Naive thymus-derived CD4-positive, alpha-beta T cell (primary cell): ENCODE measurements at places on chromosomes 3 and 15.

- no peak for DNase-seq
Measured at GRCh38 chr15:25767356-25768151, 95.6 kb downstream of the ATP10A start.

DNA sequence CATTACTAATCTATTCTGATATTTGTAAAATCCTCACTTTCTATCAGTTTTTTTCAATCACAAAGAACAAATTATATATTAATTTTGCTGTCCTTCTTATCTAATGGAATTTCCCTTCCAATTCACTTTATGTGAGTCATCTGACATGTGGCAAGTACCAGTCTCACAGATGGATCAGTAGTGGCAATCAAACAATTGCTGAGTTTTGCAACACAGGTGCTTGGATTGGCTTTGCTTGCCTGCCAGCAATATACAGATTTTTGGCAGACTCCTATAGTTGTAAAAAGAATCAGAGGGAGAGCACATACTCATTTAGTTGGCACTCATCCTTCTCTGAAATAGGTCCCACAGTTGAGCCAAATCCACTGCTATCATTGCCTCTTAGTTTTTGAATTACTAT is 83.7 kb downstream of the BCHE start:
- no peak for DNase-seq

DNA sequence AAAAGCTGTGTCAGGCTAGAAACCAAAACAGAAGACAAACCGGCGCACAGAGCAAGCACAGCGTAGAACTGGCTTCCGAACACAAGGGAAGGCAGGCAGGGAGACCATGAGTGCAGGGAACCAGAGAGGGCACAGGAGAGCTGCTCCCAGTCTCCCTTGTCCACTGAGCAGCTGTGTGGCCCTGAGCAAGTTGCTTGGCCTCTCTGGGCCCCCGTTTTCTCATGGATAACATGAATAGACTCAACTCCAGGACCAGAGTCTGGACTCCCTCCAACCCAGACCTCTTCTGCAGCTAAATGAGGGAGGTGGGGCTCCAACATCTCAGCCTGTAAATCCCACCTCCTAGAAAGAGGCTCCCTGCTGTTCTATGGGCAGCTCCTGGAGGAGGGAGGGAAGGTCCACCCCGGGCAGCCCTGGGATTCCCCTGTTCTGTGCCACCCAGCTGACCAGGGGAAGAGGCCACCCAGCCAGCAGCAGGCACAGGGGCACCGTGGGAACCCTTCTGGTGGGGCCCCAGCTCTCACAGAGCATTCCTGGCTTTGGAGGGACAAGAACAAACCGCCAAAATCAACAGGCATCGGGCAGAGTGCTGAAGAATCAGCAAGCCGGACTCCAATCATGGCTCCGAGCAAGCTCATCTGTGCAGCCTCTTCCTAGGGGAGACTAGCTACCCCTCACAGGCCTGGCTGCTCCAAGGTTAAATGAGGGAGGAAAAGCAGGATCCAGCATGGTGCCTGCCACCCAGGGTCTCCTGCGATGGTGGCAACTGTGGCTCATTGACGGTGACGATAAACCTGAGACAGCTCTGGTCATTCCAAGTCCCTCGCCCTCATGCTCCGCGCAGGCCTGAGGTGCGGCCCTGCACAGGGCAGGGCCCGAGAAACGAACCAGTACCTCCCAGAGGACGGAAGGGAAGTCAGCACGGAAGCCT is 15.1 kb downstream of the XXYLT1 start:
- DNase-seq: no peak

DNA sequence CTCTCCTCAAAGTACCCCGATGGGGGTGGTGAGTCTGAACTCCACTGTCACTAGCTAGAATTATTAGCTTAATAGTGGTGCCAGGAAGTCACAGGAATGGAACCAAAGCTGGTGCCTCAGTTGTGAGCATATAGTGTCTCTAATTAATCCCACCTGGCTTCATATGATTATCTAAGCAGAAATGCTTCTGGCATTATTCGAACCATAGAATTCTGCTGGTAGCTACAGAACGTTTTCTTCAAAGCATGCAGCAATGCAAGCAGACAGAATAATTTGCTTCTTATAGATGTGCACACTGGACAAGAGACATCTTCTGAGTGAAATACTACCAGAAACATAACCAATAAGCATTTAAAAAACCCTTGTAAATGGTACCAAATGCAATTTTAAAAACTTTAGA is 160.9 kb downstream of the IMPG2 start:
- DNase-seq: no peak

DNA sequence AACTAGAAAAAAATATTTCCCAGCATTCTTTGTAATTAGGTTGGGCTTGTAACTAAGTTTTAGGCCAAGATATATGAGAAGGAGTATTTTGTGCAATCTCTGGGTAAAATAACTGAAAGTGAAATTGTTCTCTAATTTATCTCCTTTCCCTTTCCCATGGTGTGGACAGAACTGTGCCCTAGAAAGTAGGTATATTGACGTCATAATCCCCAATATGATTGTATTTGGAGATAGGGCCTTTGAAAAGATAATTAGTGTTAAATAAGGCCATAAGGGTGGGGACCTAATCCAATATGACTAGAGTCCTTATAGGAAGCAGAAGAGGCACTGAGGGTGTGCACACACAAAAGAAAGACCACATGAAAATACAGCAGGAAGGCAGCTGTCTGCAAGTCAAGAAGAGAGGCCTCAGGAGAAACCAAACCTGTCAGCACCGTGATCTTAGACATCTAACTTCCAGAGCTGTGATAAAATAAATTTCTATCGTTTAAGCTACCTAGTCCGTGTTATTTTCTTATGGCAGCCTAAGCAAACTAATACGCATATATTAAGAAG is 106.6 kb downstream of the KCNH8 start:
- no peak for DNase-seq

- DNase-seq: no peak
Measured at GRCh38 chr3:195044411-195044810, 226.5 kb downstream of the XXYLT1 start.

GRCh38 chr15:74192751-74193150 is 9.8 kb downstream of the STRA6 start:
- DNase-seq: no peak

DNA sequence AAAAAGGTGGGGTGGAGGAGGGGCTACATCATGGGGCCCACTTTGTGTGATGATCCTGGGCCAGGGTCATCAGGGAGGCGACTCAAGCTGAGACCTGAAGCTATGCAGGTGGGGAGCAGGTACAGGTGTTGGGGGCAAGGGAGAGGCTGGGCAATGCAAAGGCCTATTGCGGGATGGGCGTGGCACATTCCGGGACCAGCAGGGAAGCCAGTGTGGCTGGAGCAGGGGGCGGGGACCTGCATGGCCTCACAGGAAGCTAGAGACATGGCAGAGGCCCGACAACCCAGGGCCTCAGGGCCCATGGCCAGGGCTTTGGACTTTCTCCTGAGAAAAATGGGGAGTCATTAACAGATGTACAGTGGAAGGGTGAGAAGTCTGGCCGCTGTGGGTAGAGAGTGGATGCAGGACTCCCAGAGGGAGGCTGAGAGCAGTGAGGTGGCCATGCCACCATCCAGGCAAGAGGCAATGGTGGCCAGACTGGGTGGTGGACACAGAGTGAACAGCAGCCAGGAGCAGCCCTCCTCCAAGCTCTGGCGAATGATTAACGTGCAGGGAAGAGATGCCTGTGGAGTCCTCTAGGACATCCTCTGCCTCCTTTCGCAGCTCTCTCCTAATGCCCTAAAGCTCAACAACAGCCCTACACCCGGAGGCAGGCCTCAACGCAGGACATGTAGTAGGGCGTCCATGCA is 122.6 kb upstream of the ATP2B2 start:
- DNase-seq: no peak

GRCh38 chr3:155231792-155232191 is 61.7 kb downstream of the STRIT1 start:
- DNase-seq: no peak

GRCh38 chr3:102449341-102449740 is 14.5 kb downstream of the ZPLD1 start:
- DNase-seq: no peak

DNA sequence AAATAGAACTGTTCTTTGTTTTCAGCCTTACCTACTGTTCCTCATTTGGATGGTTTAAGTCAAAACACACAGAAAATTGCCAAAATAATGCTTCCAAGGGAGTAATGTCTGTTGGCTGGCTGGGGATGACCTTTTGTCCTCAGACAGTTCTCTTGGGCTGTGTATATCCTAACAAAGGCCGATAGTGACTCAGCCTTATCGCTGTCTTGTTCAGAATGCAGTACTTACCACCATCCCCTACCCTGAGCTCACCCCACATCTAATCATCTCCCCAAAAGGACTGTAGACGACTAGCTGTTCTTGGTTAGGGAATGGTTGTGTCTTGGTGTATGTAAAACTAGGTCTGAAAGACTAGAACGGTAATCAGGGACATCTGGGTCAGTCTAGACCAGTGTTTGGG is 35.0 kb downstream of the RAB11A start:
- no peak for DNase-seq

DNA sequence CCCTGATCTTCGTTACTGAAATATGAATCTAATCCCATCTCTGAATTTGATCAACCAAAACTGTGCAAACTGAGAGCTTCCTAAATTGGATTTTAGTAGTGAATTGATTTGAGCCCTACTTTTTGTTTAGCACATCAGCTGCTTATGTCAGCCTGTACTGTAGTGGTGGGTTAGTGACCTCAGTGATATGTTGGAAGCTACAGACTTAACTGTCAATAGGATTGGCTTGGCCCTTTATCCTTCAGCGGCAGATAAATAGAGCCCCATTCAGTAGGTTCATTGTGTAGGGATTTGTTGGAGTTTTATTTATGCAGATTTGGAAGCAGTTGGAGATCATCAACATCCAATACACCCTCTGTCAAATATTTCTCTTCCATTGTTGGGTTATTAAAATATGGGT is 409.7 kb downstream of the SOX2 start:
- DNase-seq: no peak

DNA sequence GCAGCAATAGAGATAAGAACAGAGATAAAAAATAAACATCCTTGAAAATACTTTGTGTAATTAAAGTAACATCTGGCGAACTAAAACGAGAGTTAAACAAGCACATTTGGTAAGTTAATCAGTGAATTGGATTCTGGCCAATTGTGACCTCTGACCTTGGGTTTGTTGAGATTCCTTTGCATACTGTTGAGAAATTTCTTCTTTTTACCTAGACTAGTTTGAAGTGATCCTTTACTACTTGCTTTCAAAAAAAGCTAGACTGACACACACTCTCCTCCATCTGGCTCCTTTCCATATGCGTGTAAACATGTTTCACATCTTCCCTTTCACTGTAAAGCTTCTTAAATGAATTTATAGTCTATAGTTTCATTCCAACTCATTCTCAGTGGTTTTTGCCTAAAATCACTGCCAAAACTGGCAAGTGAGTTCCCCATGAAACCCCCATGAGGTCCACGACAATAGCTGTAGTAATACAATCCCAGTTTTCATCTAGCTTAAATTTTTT is 17.3 kb upstream of the GBE1 start:
- no peak for DNase-seq

GRCh38 chr3:156610154-156610553 is 55.2 kb upstream of the SSR3 start:
- DNase-seq: no peak

DNA sequence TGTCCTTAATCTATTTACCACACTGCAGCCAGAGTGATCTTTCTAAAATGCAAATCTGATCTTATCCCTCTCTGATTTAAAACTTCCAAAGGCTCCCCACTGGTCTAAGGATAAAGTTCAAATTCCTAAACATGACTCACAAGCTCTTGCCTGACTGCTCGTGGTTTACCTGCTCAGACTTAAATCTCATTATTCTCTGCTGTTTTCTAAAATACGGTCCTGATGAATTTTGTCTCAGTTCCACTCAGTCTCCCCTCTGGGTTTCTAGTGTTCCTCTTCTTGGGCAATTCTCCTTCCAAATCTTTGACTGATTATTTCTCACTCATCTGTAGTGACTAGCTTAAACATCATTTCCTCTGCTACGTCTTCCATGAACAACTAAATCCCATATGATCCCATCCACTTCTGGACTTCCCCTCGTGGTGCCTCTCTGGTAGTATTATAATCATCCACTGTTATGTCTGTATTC is 108.3 kb downstream of the P3H2 start:
- no peak for DNase-seq

GRCh38 chr3:49658711-49659110 is 15.4 kb upstream of the APEH start:
- DNase-seq: no peak

DNA sequence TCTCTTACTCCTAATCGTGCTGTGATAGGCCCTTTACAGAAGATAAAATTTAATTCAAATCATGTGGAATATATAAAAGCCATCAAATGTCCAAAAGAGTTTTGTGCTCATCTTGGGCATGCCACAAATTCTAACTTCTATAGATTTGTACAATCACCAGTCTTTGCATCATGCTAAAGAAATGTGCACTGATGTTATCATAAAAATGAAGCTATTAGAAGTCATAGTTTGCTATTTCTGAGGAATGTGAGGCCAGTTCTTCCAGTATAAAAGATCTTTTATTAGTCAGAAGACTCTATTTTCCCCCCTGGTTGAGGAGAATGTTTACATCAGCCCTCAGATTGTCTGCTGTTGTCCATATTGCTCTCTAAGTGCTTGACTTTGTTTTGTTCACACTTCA is 2.1 kb upstream of the ANXA2 start:
- no peak for DNase-seq

- DNase-seq: peak; percentile 47
Measured at GRCh38 chr3:48952510-48953118, 34.0 kb downstream of the ARIH2 start.

DNA sequence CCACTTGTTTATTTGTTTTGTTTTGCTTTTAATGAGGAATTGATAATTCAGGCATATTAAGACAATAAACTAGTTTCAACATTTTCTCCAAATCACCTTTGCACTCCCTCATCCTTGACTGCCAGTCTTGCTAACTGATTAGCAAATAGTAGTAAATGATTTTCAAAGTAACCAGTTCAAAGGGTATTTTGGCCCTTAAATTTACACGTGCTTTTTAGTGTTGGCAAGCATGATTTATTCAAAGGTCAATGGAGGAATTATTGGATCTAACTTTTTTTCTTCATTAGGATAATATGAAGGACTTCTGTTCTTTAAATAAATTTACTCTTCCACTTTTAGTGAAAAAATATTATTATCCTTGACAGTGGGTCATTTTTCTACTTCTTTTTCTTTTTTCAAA is 53.8 kb downstream of the BCHE start:
- DNase-seq: no peak

- DNase-seq: no peak
Measured at GRCh38 chr3:183158113-183158512, 4.4 kb downstream of the LAMP3 start.

- DNase-seq: no peak
Measured at GRCh38 chr3:160676547-160677303, at the start of gene ARL14. Gene ARL14, plus strand, starts transcription at chr3:160677160. Its CDS starts 187 bp downstream, at chr3:160677347.

- no peak for DNase-seq
Measured at GRCh38 chr3:160220038-160220437, 5.2 kb upstream of the C3orf80 start.
